Right lung (tissue), 10 donors: ENCODE measurements at places on chromosomes 16 and 17.

GRCh38 chr17:78019976-78020716, 61.6 kb downstream of the TNRC6C start:
- DNase-seq, result no peak

DNA sequence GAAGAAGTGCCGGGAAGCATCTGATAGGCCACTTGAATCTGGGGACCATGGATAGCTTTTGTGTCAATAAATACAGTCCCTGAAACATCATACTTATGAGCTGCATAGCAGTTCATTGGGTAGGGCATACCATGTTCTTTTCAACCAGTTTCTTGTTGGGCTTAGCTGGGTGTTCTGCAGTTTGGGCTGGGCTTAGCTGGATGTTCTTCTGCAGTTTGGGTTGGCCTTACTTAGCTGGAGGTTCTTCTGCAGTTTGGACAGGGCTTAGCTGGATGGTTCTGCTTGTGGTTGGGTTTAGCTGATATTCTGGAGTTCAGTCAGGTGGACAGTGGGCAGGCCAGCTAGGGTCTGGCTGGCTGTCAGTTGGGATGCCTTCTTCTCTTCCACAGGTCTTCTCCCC, 52.1 kb downstream of the LCMT1 start:
- DNase-seq, result no peak

DNA sequence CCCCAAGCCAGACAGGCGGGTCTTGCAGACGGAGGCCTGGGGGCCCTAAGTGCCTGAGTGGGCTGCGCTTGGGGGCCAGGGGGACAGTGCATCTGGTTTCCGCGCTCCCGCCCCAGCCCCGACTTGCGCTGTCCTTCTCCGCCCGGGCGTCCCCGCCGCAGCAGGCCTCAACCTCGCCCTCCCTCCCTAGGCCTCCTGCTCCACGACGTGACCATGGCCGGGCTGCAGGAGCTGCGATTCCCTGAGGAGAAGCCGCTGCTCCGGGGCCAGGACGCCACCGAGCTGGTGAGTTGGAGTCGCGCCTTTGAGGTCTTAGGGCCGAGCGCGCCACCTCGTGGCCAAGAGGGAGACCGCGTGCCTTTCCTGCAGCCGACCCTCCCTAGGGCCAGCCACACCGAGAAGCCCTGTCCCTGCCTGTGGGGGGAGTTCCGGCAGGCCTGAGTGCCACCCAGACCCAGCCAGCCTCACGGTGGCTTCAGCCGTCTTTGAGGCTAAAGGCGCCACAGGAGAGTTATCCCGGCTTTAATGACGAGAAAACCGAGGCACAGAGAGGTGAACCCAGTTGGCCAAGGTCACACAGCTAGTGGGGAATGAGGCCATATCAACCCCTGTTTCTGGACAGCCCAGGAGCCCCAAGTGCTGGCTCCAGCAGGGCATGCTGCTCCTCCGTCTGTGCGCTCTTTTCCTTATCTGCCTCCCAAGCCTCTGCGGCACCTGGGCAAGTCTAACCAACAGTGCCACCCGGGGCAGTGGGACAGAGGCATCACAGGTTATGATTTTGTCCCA, 12.2 kb upstream of the NDRG4 start:
- peak; percentile 70 for DNase-seq

DNA sequence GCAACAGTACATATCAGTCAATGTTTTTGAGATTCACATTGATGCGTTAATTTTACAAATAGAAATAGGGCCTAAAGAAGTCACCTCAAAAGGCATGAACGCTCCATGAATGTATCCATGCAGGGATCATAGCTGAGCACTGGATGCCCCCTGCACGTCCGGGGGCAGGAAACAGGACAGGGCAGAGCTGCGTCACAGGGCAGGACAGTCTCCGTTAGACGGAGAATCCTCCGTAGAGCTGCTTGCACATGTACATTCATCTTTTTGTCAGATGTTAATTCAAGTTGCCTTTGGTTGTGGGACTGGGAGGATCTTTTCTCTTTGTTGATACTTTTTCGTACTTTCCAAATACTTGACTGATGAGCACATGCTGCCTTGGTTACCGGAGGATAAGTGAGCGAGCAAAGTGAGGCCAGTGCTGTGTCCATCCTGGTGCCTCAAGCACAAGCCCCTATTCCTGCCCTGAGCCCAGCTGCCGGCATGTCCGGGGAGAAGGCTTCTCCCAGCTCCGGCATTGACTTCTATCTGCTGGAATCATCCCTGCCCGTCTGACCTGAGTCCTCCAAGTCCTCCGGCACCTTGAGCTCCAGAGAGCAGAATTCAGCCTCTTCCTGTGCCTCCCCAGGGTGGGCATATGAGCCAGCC, 15.0 kb downstream of the GAA start:
- no peak for DNase-seq

GRCh38 chr17:4635823-4636375, 5.6 kb downstream of the ALOX15 start:
- no peak for DNase-seq

DNA sequence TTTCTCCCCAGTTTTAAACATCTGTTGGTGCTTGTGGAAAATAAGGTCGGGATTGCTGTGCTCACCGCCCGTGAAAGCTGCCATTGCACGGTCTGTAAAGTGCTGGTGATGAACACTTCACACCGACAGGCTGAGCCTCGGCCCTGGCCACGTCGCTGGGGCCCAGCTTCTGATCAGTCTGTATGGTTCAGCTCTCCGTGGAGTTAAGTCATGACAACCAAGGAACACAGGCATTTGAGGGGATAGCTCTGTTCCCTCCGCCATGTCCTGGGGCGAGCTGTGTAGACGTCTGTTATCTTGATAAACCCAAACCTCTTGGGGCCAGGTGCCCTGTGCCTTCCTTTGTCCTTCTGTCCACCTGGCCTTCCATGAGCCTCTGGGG, 110.6 kb downstream of the METRNL start:
- DNase-seq, result no peak
